ENCODE measurements at places on chromosomes 16 and 17. TPM values are rescaled to one million over a fixed set of nuclear protein-coding genes. Genes with fewer than 3 reads are reported as not detected.

The ENPP7 gene
- total RNA-seq: not detected

The TOM1L1 gene
- total RNA-seq: 116 TPM

The CORO6 gene
- total RNA-seq: 112 TPM

- peak within 1 kb of the TSS; percentile 22 for H3K4me3 ChIP-seq
- peaks cover 15% of the 10 kb centered on the region for H3K4me1 ChIP-seq
- peak; percentile 41 for DNase-seq
- no peak within 1 kb of the TSS for H3K27ac ChIP-seq
Measured at GRCh38 chr17:9021158-9021991, at the start of gene NTN1. Gene NTN1 (plus strand): TSS chr17:9021510. CDS start chr17:9022374, 864 bp downstream.

GRCh38 chr17:81503619-81504018, 9.0 kb downstream of the ACTG1 start:
- H3K27ac ChIP-seq: no peak overlapping the region
- no peak for DNase-seq
- no peaks in the 10 kb centered on the region for H3K27me3 ChIP-seq
- peaks cover 2% of the 10 kb centered on the region for H3K4me1 ChIP-seq

GRCh38 chr17:19753661-19754463, 5.8 kb upstream of the ALDH3A1 start:
- no peaks in the 10 kb centered on the region for H3K27me3 ChIP-seq
- H3K4me3 ChIP-seq: no peak overlapping the region
- no peaks in the 10 kb centered on the region for H3K36me3 ChIP-seq
- H3K4me1 ChIP-seq: peaks cover 18% of the 10 kb centered on the region
- DNase-seq: peak; percentile 72
